Endothelial cell of umbilical vein (primary cell): ENCODE measurements at places on chromosomes 5 and 9. TPM values are rescaled to one million over a fixed set of nuclear protein-coding genes. Genes with fewer than 3 reads are reported as not detected.
A peak's percentile ranks its signal among the peaks of the same experiment; 100 is the strongest.

DNA sequence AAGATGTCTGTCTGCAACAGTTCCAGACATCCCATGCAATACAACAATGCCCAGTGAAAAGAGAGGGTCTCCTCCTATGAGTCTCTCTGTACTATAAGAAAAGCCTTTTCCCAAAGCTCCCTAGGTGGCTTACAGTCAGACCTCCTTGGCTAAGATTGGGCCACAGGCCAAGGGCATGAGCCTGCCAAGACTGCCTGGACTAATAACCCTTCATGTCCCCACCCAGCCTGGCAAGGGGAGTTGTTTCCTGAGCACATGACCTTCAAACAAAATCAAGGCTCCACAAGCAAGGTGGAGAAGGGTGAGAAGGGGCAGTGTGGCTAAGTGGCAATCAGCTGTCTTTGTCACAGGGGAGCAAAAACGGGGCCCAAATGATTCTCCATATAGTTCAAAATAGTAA is 75.6 kb upstream of the ZSWIM6 start:
- DNase-seq = peak; percentile 37

Gene LECT2
- not detected in 2 replicates for total RNA-seq

DNA sequence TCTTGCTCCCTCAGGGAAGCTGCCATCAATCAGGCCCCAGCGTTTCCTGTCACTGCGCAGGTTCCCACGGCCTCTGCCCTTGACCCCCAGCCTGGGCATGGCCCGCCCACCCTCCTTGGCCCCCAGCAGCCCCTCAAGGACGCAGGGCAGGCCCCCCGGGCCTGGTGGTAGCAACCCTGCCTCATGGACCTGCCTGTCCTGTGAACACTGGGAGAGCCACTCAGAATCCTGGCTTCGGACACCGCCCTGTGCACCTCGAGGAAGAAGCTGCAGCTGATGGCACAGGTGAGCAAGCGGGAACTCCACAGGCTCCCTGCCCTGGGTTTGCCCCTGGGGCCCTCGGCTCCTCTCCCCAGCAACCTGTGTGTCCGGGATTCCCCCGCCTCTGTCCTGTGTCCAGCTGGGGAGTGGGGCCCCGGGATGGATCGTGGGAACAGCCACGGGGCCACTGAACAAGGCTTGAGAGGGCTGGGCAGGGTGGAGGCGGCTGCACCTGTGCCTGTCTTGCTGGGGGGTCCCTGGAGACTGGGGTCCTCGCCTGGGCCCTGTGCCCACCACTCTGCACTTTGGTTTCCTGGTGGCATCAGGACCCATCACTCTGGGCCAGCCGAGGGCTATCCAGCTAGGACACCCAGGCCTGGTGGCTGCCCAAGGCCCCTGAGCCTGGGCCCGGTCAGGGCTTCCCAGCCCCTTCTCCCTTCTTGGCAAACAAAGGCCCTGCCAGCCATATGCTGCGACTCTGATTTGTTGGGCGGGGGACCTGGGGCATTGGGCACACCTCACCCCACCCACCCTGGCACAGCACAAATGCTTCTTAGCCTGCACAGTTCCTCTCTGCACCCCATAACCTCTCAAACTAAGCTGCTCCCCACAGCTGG is 33.5 kb upstream of the EGFL7 start:
- DNase-seq = no peak

DNA sequence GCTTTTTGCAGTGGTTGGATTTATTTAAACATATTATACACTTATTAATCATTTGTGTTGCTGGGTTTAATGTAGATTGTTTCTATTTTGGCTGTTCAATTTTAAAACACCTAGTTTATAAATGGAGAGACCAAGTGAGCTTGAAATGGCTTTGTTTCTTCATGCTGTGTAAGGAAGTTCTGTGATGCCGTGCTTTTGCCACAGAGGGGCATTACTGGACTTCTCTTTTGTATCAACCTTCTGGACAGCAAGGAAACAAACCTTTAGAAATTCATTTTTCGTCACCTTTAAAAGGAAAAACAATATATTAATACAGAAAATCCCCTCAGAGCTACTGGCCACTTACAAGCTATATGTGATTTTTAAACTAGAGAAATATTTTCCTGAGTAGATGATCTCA is 81.9 kb downstream of the DMRTA1 start:
- no peak for DNase-seq

DNA sequence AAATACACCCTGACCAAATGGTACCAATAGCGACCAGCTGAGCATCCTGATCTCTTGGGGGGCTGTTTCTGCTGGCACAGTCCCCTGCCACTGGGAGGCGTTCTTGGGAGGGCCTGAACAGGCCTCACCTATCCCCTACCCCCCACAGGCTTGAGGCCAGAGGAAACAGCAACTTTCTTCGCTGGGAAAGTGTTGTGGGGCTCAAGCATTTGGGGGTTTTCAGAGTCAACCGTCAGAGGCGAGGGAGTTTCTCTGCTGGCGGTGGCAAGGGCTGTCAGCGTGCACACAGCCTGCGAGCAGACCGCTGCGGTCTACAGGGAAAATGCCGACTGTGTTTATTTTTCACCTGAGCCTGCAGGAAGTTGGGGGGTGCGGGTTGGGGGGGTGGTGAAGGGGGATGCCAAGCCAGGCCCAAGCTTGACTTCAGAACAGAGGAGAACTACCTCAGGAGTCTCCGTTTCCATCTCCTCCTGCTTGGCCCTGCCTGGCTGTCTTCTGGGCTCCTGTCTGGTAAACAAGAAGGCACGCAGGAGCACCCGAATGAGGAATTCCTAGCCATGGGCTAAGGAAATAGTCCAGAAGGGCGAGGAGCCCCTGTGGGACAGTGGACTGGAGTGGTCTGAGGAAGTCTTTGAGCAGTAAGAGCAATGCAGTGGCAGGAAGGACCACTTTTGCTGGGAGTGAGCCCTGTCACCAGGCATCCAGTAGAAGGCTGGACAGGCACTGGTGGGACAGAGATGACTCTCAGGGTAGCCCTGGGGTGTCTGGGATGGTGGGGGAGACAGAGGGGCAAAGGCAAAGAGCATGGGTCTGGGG is 18.1 kb downstream of the TCF7 start:
- DNase-seq = no peak

DNA sequence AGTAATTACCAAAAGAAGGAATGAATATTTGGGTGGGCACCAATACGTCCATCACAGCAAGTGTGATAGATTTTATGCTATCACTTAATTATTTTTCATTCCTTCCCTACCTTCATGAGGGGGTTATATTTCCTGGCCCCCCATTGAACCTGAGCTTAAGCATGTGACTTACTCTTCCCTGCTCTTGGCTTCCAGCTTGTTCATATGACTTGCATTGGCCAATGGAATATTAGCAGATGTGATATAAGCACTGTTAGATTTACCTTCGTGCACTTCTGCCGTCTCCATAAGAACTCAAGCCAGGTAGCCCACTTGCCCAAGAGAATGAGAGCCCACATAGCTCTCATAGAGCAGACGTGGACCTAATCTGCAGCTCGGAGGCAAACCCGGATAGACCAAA is 99.1 kb upstream of the SMARCA2 start:
- DNase-seq = no peak

DNA sequence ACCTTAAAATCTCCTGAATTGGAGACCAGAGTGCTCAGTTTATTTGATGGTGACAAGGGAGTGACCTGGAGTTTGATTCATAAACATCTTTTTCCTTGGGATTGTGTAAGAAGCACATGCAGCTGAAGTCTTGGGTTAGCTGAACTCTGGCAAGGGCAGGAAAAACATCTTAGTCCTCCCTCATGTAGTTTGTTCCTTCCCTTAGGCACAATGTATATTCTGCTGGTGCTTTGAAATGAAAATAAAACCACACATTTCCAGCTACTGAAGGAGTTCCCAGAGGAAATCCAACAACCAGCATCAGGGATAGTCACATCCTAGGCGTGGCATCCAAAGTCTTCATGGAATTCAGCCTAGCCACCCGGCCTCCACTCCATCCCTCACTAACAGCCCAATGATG is 95.2 kb upstream of the PAPPA start:
- DNase-seq = no peak

- no peak for DNase-seq
These were observed 457.0 kb downstream of the PDE4D start for GRCh38 chr5:59436364-59437148.

- DNase-seq = no peak
These were observed 1.9 kb upstream of the LHX2 start for GRCh38 chr9:124009531-124010217.

Gene C9orf50
- not detected in 2 replicates for total RNA-seq

- no peak for DNase-seq
These were observed 133.0 kb downstream of the EBF1 start for GRCh38 chr5:158966716-158967115.

Gene OR2S2
- total RNA-seq = not detected in 2 replicates

GRCh38 chr9:35104586-35104985 is 1.7 kb upstream of the STOML2 start:
- DNase-seq = no peak

DNA sequence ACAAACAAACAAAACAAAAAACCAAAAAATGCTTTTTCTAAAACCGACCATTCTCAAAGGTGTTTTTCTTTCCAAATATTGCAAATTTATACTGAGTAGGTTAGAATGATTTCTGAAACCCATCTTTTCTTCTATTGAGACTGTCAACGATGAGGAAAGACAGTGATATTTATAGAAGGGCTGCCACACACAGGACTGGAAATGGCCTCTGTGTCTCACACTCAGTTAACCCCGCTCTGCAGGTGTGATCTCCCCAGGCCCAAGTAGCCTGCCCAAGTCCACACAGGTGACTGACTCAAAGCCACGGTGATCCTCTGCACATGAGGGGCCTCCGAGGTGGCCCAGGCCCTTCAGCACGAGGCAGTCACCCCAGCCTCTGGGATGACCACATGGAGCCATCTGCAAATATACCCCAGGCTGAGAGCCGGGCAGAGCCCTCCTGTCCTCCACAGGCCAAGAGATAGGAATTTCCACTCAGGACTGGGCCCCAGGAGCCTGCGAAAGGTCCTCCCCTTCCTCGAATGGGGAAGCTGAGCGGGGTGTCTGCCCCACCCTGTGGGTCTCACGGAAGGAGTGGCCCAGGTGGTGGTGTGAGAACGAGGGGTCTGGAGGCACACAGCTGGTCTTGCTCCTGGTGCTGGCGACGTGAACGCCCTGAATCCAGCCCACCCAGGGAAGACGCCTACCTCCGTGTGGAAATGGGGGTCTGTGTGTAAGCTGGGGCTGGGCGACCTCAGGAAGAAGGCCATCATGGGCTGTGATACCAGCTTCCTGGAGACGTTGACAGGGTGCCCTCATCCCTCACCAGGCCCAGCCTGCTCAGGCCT is 53.0 kb upstream of the PHYKPL start:
- no peak for DNase-seq

GRCh38 chr9:127794001-127794791 is 8.4 kb downstream of the CDK9 start:
- no peak for DNase-seq

- DNase-seq = no peak
These were observed 38.3 kb downstream of the DAPK1 start for GRCh38 chr9:87535817-87536539.

GRCh38 chr5:172175263-172175719 is 12.7 kb downstream of the STK10 start:
- no peak for DNase-seq

DNA sequence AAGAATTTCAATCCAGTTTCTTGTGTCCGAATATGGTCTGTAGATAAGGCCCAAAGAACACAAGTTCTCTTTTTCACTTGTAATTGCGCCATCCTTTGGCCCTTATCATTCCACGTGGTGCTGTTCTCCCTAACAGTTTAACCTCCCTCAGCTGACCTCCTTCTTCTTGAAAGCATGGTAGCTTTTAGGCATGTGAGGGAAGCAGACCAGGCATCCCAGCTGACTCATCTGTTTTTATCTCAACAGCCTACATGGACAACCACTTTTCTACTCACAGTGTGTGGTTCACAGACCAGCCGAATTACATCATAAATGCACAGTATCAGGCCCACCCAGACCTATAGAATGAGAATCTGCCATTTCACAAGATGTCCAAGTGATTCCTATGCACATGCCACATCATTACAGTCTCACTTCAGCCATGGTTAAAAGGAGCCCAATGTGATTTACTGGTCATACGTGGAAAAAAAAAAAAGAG is 26.9 kb upstream of the PLIN2 start:
- no peak for DNase-seq

Gene OLFML2A
- 0.32 and 1.1 TPM in 2 replicates for total RNA-seq

GRCh38 chr9:134929193-134930158 is 11.8 kb upstream of the FCN1 start:
- no peak for DNase-seq

Gene SLC6A7
- total RNA-seq = not detected in 2 replicates

- DNase-seq = peak; percentile 11
These were observed 53.8 kb downstream of the MFAP3 start for GRCh38 chr5:154092356-154093141.

- peak; percentile 26 for DNase-seq
These were observed 269.8 kb downstream of the SYK start for GRCh38 chr9:91071184-91071990.

DNA sequence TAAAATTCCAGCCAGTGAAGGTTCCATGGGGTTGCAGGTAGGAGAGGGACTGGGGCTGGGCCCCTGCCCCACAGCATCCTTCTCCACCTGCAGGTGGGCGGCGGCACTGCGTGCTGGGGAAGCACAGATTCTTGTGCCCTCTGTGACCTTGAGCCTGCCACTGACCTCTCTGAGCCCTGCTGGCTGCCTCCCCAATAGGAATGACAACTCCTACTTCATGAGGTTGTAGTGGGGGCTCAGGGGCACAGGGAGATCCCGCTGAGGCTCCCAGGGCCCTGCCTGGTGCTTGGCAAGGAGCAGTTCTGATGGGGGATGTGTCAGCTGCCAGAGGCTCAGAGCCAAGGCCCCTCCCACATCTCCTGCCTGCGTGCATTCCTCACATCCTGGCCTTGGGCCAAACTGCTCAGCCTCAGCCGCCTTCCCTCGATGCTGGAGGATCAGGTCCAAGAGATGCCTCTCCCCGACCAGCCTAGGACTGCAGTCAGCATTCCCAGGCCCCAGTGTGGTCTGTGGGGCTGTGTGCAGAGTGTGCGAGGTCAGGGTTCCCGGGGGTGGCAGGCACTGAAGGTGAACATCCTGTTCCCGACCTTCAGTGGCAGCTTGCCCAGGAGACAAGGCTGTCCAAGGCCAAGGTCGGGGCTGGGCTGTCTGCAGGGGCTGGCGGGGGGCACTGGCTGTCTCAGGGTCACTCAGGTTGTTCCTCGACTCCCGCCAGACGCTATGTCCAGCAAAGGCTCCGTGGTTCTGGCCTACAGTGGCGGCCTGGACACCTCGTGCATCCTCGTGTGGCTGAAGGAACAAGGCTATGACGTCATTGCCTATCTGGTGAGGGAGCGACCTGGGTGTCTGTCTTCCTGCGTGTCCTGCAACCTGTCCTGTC is 7.0 kb downstream of the ASS1 start:
- peak; percentile 93 for DNase-seq

- no peak for DNase-seq
These were observed 276.2 kb upstream of the POU5F2 start for GRCh38 chr5:94017579-94017978.

DNA sequence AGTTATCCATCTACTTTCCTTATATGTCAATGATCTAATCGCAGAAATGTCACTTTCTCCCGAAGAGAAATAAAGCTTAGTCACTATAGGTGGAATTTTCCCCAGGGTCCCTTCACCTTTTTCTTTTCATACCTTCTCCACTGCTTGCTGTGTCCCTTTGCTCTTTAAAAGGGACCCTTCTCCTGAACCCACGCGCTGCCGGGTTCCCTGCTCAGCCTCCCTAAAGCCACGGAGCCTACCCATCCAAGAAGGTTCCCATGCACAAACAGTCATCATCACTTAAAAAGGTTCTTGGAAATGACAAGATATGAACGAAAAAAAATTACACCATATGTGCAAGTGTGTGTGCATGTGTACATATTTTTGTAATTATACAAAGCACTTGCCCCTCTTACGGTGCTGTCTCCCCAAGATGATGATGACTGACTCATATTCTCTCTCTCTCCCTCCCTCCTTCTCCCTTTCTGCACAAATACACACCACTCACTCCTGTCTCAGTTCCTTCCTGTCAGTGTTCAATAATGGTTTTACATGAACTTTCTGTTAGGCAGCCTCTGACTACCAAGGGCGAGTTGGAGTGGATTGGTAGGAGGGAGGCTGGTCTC is 1.5 kb upstream of the PTPRD start:
- DNase-seq = no peak
